ENCODE measurements at places on chromosomes 5 and 9. TPM values are rescaled to one million over a fixed set of nuclear protein-coding genes. Genes with fewer than 3 reads are reported as not detected.

DNA sequence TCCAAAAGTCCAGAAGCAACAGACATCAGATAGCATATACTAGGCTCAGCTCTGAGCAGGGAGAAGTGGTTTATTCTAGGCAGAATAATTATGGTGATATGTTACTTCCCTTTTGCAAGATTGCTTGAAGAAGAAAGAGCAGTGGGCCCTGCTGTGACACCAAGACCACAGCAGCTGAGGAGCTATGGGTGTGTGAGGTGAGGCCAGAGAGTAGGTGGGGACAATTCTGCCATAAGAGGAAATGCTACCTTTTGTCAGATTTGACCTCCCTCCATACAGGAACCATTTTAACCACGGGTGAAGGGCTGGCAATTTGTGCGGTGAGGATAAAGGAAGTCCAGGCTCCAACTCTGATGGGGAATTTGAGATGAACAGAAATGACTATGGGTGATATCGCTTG lies 51.3 kb downstream of the TNFSF15 start:
- no peaks in the 10 kb centered on the region for H3K4me1 ChIP-seq
- DNase-seq: no peak
- H3K27me3 ChIP-seq: no peaks in the 10 kb centered on the region
- H3K36me3 ChIP-seq: no peaks in the 10 kb centered on the region
- no peak overlapping the region for H3K4me3 ChIP-seq

GRCh38 chr9:114694146-114694545 lies 12.2 kb upstream of the TEX48 start:
- no peak overlapping the region for H3K4me3 ChIP-seq
- H3K4me1 ChIP-seq: no peaks in the 10 kb centered on the region
- no peak for DNase-seq
- H3K27me3 ChIP-seq: no peaks in the 10 kb centered on the region
- no peaks in the 10 kb centered on the region for H3K36me3 ChIP-seq

DNA sequence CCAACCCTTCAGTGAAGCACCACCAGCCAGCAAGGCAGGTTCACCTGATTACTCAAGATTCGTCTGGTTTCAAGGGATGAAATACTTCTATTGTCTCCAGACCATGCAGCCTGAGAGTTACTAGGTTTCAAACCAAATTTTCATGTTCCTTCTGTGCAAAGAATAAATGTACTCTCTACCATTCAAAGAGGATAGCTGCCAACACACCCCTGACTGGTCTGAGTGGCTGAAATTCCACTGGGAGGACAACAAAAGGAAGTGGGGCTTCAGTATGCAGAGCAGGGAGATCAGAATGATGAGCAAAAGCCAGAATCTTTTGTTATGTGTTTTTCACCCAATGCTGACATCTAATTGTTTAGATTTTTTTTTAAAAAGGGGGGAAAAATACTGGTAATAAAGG lies 356.3 kb downstream of the BNC2 start:
- peaks cover 38% of the 10 kb centered on the region for H3K4me1 ChIP-seq
- no peaks in the 10 kb centered on the region for H3K36me3 ChIP-seq
- DNase-seq: peak; percentile 59
- no peak overlapping the region for H3K27ac ChIP-seq
- no peaks in the 10 kb centered on the region for H3K27me3 ChIP-seq

DNA sequence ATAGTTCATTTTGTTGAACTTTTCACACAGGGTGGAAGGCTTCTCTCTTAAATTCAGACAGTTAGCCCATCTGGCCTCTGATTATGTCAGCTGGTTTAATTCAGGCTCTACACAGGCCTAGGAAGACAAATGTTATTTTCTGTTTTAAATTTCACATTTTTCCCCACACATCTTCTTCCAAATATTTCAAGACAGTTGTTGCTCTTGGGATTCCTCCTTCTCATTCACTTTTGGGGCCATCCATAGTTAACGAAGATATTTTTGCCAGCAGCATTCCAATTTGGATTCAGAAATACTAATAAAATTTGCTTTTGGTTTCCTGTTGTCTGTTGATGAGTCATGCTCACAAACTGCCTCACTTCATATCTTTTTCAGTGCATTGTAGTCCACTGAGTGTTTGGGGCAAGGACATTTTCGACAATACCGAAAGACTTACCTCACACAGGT lies 475.4 kb downstream of the DMAC1 start:
- H3K4me3 ChIP-seq: no peak overlapping the region
- no peak for DNase-seq
- H3K36me3 ChIP-seq: no peaks in the 10 kb centered on the region
- H3K27me3 ChIP-seq: no peaks in the 10 kb centered on the region
- H3K4me1 ChIP-seq: no peaks in the 10 kb centered on the region

DNA sequence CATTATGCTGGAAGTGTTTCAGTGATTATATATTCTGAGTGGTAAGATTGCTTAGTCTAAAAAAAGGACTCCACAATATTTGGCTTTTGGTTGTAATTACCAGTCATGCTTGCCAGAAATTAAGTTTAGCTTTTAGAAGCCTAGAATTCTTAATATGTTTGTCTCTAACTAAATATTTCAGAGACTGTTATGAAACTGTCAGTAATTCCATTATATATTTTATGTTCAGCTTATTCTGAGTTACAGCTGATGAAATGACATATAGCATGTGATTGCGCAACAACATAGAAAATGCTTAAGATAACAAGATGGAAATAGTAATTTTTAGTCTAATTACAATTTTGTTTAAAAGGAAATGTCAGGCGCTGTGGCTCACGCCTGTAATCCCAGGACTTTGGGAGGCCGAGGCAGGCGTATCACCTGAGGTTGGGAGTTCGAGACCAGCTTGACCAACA lies 44.2 kb downstream of the KIAA1958 start:
- no peak for DNase-seq
- H3K4me3 ChIP-seq: no peak overlapping the region
- H3K36me3 ChIP-seq: no peaks in the 10 kb centered on the region

GRCh38 chr5:133433641-133434040 lies 178.7 kb downstream of the FSTL4 start:
- no peak overlapping the region for H3K27ac ChIP-seq
- H3K36me3 ChIP-seq: no peaks in the 10 kb centered on the region
- H3K27me3 ChIP-seq: no peaks in the 10 kb centered on the region
- DNase-seq: no peak
- no peak overlapping the region for H3K4me3 ChIP-seq

GRCh38 chr5:172683645-172684471 lies 42.8 kb downstream of the NEURL1B start:
- no peak overlapping the region for H3K27ac ChIP-seq
- no peaks in the 10 kb centered on the region for H3K4me1 ChIP-seq
- H3K4me3 ChIP-seq: peak overlapping the region; percentile 28
- peak; percentile 67 for DNase-seq

ZNF883 gene
- total RNA-seq: 11.5 TPM

- H3K27ac ChIP-seq: no peak overlapping the region
- no peaks in the 10 kb centered on the region for H3K4me1 ChIP-seq
- no peak for DNase-seq
- H3K36me3 ChIP-seq: no peaks in the 10 kb centered on the region
Measured at GRCh38 chr5:171678646-171679045, 107.0 kb upstream of the SMIM23 start.

HMCN2 gene
- 0.15 TPM for total RNA-seq

UNC5A gene
- total RNA-seq: 1.2 TPM

- H3K27me3 ChIP-seq: no peaks in the 10 kb centered on the region
- H3K27ac ChIP-seq: no peak overlapping the region
- no peaks in the 10 kb centered on the region for H3K36me3 ChIP-seq
- H3K4me3 ChIP-seq: no peak overlapping the region
Measured at GRCh38 chr5:4704951-4705350, 435.2 kb upstream of the ADAMTS16 start.

All from neural progenitor cell (in vitro differentiated cells).